T-helper 2 cell (primary cell): ENCODE measurements at places on chromosomes 11 and 22.

DNA sequence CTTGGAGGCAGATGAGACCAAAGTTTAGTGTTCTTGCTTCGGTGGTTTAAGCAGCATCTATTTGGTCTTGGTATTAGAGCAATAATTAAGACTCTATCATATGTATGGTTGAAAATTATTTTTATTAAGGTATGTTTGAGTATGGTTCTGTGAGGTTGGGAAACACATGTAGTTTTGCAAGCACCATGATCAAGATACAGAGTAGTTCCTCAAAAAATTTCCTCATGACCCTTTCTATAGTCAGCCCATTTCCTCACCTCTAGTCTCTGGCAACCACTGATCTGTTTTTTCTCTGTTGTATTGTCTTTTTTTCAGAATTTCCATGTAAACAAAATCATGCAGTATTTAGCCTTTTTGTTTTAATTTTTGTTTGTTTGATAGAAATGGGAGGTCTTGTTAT is 18.4 kb downstream of the MTMR3 start:
- DNase-seq: no peak

- no peak for DNase-seq
Measured at GRCh38 chr22:37999640-38000272, 15.4 kb upstream of the SOX10 start.

GRCh38 chr11:69133251-69133650 is 22.5 kb upstream of the SMIM38 start:
- DNase-seq: no peak

GRCh38 chr22:44392446-44392921 is 79.7 kb upstream of the SHISAL1 start:
- no peak for DNase-seq
